ENCODE measurements at places on chromosomes 16 and 17. TPM values are rescaled to one million over a fixed set of nuclear protein-coding genes. Genes with fewer than 3 reads are reported as not detected.

GRCh38 chr16:54648575-54648974, 282.1 kb upstream of the IRX5 start:
- H3K27me3 ChIP-seq = peaks cover 82% of the 10 kb centered on the region
- no peak overlapping the region for H3K4me3 ChIP-seq
- no peak overlapping the region for H3K27ac ChIP-seq
- H3K36me3 ChIP-seq = no peaks in the 10 kb centered on the region
- H3K4me1 ChIP-seq = peaks cover 53% of the 10 kb centered on the region

Gene PHAF1
- total RNA-seq = 24.9 TPM

Gene SMPD3
- 3.2 TPM for total RNA-seq

Gene TLCD1
- 6.3 TPM for total RNA-seq
